GM04504 (cell line): ENCODE measurements at places on chromosomes 2 and 18.

DNA sequence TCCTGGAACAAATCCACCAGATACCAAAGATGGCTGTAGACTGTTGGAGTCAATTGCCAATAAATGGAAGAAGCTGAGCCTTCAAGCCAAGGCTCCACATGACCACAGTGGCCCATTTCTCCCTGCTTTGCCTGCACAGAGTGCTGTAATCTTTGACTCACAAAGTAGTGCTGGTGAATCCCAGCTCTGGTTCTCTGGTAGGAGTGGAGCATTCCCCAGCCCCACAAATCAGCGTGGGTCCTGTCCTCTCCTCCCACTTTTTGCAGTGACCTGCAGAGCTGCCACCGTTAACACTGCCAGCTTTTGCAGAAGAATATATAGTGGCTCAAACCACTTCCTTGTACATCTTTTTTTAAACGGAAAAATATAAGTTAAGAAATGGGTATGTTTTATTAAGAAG, 93.9 kb downstream of the MGAT5 start:
- no peak for DNase-seq

DNA sequence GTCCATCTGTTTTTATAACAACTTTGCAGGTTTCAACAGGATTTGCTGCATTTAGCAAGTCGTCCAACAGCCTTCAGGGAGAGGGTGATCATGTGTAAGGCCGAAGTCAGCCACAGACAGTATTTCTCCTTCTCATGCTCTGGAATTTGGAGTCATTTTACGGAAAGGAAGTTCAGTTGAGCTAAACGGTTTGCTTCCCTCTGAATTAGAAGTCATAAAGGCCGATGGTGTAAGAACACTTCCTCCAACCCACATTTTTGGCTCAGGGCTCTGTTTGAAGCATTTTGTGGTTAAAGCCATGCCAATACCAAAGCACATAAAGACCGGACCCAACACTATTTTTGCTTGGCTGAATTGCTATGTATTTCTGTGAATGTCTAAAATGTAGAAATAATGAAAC, 129.5 kb downstream of the TMEM182 start:
- DNase-seq, result no peak

GRCh38 chr2:238874330-238875050, 26.6 kb downstream of the TWIST2 start:
- no peak for DNase-seq

DNA sequence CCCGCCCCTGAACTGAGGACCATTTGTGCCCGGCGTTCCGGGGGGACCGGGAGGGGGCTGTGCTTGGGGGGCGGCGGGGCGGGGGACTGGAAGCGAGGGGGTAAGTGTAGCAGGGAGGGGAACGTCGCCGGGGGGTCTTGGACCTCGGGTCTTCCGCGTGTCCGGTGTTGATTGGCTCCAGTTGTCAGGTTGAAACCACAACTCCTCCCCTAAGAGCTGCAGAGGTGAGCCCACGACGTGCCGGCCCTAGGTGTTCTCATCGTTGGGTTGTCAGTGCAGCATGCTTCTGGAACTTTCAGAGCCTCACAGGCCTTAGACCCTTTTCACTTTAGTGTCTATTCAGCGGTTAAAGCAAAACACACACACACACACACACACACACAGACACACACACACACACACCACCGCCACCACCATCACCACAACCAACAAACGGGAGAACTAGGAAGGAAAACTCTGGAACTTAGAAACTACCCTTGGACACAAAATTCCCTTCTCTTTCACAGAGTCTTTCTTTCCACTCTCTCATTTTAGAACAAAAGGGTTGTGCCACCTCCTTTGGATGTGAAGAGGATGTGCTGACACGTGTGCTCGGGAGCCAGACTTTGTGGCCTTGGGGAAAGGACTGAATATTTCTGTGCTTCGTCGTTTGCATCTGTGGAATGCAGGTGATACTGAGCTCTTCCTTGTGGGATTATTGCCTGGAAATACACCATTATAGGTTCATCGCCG, 6.7 kb upstream of the DLX2 start:
- no peak for DNase-seq

GRCh38 chr2:25168256-25169072, at the start of gene POMC:
TSS of gene POMC (minus strand) at chr2:25168580. CDS start at chr2:25164772, 3,808 bp downstream.
- peak; percentile 1 for DNase-seq

DNA sequence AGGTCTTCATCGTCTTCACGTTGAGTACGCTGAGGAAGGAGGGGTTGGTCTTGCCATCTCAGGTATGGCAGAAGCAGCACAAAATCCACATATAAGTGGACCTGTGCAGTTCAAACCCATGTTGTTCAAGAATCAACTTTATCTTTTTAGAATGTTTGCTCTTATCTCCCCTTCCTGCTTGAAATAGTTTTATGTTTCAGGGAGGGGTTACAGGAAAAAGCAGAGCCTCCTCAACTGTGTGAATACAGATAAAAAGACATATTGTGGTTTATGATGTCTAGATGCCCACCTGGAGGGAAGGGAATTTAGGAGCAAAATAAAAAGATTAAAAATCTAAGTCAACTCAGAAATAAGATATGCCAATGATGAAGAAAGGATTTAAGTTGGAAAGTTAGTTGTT, 75.9 kb downstream of the VRK2 start:
- DNase-seq, result no peak

DNA sequence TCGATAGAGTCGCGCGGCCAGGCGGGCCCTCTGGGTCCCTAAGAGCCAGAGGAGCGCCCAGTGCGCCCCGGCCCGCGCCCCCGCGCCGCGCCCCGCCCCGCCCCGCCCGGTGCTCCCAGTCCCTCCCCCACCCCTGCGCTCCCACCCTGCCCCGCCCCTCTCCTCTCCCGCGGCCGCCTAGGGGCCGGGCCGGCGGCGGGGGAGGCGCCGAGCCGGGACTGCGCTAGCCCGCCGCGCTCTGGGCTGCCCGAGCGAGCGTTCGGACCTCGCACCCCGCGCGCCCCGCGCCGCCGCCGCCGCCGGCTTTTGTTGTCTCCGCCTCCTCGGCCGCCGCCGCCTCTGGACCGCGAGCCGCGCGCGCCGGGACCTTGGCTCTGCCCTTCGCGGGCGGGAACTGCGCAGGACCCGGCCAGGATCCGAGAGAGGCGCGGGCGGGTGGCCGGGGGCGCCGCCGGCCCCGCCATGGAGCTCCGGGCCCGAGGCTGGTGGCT, at the start of gene GPC1:
Gene GPC1 (plus strand): TSS at position 207 of the 491 bp plus-strand sequence. CDS start 256 bp downstream, at position 463.
- peak; percentile 69 for DNase-seq

GRCh38 chr2:239579524-239580198, 178.8 kb upstream of the HDAC4 start:
- no peak for DNase-seq

DNA sequence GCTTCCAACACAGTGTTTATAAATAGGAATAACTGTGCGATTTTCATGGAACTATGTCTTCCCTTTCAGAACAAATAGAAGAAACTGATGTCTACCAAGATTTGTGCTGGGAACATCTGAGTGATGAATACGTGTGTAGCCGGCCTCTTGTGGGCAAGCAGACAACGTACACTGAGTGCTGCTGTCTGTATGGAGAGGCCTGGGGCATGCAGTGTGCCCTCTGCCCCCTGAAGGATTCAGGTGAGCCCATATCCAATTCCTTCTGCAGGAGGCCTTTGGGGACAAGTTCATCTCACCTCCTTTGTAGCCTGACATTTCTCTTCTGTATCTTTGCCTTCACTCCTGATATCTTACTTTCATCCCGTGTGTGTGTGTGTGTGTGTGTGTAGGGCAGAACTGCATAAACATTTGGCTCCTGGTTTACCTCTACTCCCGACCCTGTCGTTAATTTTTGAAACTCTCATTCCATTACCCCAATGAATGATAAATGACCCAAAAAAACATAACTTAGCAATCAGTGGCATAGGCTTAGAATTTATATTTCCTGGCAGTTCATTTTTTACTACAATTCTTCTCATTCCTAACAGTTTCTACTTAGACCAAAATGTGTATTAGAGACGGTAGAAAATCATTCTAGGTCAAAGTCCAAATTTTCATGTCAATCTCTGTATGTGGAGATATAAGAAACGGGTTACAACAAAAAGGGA, 111.0 kb upstream of the RASGRP3 start:
- DNase-seq, result no peak

DNA sequence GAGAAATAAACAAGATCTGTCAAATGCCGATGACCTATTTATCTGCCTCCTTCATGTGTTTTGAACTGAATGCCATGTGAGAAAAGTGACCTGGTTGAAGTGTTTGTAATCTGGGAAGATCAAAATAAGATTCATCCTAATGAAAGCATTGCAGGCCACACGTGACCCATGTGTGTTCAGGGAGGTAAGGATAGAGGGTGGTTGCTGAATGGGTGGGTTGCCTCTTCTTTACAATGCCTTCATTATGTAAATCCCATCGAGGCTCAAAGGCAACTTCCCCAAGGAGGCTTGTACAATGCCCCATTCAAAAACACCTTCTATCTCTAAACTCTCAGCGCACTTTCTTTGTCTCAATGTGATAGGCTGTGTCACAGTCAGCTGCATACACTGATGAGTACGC, 273.1 kb downstream of the LRATD1 start:
- no peak for DNase-seq

GRCh38 chr2:240921995-240922244, 15.8 kb downstream of the CROCC2 start:
- no peak for DNase-seq

GRCh38 chr2:65053199-65053598, 3.0 kb upstream of the CEP68 start:
- no peak for DNase-seq

- no peak for DNase-seq
These were observed 40.4 kb downstream of the COL3A1 start for GRCh38 chr2:189014449-189015138.

DNA sequence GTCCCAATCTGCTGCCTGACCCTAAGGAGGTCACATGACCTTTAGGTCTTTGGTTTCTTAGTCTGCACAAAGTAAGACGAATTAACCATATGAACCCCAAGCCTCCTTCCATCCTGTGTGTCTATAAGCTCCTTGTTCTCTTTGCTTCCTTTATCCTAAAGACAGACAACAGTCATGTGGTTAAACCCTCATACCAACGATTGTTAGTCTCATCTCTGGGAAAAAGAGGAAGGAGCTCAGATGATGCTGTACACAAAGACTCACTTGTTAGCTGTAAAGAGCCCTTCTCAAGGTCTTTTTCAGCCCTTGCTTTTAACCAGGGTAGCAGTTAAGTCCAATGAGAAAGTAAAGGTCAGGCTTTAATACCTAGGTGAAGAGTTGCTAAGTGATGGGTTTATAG, 443.7 kb downstream of the TNS1 start:
- no peak for DNase-seq

GRCh38 chr18:75227535-75228296, 17.1 kb downstream of the TSHZ1 start:
- no peak for DNase-seq

DNA sequence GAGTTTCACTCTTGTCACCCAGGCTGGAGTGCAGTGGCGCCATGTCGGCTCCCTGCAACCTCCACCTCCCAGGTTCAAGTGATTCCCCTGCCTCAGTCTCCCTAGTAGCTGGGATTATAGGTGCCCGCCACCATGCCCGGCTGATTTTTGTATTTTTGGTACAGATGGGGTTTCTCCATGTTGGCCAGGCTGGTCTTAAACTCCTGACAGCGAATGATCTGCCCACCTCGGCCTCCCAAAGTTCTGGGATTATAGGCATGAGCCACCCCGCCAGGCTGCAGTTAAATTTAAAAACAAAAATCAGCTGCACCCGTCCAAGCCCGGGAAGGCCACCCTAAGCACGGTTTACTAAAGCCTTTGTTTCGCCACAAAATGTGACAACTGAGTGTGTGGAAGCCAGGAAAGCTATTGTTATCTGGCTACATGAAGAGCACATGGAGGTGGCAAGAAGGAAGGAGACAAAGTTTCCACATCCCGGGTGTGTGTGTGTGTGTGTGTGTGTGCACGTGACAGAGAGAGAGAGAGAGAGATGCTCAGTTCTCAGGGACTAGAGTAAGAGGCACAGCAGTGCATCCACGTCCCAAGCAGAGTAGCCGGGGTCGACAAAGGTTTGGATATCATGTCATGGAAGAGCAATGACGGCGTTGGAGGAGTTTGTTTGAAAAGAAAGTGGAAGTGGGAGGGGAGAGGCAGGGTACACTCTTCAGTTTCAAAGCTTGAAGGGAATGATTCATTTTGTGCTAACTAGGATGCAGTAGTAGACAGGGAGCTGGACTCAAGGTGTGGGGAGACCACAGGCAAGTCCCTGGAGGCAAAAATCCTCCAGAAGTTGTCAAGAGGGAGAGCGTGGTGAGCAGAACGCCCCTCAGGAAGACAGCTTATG, 20.1 kb downstream of the INPP5D start:
- no peak for DNase-seq

DNA sequence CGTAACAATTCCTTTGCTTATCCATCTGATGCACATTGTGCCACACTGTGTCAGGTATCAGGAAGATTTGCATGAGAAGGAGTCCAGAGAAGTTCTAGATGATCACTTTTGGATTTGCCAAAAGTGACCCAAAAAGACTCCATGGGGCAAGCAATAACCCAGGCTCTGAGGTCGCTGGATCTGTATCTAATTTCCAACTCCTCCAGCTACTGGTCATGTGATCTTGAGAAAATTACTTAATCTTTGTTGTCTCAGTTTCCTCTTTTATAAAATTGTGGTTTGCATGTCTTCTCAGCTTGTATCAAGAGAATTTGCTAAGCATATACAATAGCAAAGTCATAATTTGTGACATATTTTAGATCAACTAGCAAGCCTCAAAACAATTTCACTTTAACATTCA, 61.3 kb upstream of the ITGA4 start:
- DNase-seq, result no peak

DNA sequence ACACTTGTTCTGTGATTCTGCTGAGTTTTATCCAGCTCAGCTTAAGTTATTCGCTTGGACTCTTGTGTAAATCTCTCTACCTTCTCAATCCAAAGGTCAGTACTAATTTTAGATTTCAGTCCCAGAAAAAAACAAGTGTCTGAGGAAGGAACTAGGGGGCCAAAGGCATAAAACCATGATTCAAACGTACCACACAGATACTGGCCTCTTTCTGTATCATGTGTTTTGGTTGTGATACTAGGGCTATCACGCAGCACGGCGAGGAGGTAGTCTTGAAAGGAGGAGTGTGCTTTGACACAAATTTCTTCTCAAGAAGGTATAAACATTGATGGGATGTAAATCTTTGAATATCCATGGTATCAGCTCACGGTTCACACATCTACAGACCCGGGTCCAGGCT, 8.3 kb downstream of the SERPINE2 start:
- DNase-seq, result no peak

GRCh38 chr2:75094405-75094804, 104.9 kb downstream of the TACR1 start:
- DNase-seq, result no peak
